Osteocyte (in vitro differentiated cells): ENCODE measurements at places on chromosomes 5 and 9.

DNA sequence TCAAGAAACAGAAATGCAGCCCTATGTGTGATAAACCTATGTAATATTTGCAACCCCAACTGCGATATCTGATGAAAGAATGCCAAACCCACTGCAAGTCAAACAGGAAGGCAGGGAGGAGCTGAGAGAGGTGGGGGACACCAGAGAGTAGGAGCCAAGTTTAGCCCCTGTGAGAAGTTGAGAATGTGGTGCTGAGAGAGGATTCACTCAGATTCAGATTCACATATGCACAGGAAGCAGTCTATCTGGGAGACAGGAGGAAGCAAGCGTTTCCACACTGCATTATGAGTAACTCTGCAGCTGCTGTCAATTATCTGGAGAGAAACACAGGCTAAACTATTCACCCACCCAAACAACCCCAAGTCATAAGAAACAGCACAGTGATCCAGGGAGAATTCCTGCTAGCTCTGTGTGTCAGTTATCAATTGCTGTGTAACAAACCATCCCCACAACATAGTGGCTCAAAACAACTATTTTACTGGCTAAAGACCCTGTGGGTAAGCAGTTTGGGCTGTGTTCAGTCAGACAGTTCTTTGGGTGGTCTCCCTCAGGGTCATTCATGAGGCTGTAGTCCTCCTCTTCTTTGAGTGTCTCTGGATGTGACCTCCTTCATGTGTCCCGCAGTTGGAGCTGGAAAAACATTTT is 161.9 kb upstream of the RAI14 start:
- DNase-seq: no peak

- no peak for DNase-seq
Observed at GRCh38 chr5:176955895-176956294, 50.7 kb downstream of the UIMC1 start.

- no peak for DNase-seq
Observed at GRCh38 chr5:58902765-58903164, 319.9 kb downstream of the RAB3C start.

GRCh38 chr5:112065781-112066180 is 308.8 kb upstream of the NREP start:
- DNase-seq: no peak

- no peak for DNase-seq
Observed at GRCh38 chr9:136020206-136020605, 59.0 kb upstream of the UBAC1 start.

DNA sequence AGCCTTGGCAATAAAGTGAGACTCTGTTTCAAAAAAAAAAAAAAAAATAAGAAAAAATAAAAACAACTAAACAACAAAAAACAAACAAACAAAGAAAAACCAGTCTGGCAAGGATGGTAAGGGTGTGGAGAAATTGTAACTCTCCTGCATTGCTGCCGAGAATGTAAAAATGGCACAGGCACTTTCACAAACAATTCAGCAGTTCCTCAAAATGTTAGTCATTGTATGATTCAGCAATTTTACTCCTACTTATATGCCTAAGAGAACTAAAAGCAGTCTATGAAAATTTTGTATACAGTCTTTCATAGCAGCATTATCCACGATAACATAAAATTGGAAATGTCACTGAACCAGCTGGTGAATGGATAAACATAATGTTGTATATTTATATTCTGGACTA is 280.4 kb downstream of the CDH9 start:
- DNase-seq: no peak

- no peak for DNase-seq
Observed at GRCh38 chr9:105673850-105674387, 11.7 kb downstream of the TAL2 start.

- DNase-seq: no peak
Observed at GRCh38 chr5:14069021-14069420, 74.1 kb upstream of the TRIO start.

GRCh38 chr9:22079873-22080341 is 70.8 kb upstream of the CDKN2B start:
- no peak for DNase-seq

- DNase-seq: peak; percentile 89
Observed at GRCh38 chr5:150497274-150497988, 10.5 kb upstream of the NDST1 start.

DNA sequence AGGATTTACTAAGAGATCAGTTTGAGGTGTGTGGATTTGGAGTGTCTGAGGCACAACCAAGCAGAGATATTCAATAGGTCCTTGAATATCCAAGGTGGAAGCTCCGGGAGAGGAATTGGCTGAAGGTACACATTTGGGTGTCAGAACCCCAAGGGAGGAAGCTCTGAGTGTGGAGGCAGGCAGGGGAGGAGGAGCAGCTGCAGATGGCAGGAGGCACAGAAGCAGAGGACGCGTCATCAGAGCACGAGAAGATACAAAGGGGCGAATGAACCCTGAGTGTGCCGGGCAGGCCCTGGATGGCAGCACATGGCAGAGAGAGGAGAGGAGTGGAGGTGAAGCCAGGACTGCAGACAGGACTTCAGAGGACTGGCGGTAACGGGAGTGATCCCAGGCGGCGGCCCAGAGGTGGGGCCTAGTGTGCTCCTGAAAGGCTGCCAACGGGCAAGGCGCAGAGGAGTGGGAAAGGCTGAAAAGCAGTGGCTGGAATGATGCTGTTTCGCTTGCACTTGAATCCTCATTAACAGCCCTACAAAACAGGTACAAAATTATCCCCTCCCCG is 179.8 kb downstream of the FANCC start:
- no peak for DNase-seq

DNA sequence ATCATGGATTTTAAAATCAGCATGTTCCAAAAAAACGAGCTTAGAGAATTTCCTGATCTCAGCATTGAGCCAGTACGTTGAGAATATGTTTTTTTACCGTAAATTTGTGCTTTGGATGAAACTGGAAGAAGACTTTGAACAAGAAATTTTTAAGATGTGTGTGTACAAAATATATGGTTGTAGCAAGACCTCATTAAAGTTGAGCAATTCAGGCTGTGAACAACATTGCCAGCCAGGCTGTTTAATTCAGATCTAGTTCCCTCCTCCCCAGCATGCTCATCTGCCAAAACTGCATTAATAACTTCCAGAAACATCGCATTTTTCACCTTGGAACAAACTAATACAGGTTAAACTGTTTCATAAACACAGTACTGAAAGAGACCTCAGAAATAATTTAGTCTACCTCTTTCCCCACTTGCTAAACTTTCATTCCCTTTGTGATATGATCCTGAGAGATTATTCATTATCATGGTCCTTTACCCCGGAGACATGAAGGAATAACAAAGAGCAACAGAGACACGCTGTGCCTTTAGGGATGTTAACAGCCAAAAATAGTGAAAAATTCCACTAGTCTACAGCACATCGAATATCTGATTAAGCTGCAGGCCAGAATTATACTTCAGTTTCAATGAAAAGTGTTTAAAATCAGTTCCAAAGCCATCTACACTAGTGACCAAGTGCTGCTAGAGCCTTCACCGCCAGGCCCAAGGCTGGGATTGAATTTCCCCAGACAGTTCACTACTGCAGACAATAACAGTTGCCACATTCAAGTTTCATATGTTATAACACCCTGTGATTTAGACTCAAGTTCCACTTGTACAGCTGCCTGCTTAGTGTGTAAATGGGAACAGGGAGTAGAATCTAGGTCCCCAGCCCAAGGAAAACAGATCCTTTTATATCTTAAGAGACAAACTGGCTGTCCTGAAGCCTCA is 89.6 kb downstream of the EFNA5 start:
- DNase-seq: no peak

- DNase-seq: no peak
Observed at GRCh38 chr5:136814619-136815378, 449.5 kb upstream of the TRPC7 start.

- DNase-seq: no peak
Observed at GRCh38 chr9:95879591-95879990, 4.1 kb downstream of the ERCC6L2 start.

DNA sequence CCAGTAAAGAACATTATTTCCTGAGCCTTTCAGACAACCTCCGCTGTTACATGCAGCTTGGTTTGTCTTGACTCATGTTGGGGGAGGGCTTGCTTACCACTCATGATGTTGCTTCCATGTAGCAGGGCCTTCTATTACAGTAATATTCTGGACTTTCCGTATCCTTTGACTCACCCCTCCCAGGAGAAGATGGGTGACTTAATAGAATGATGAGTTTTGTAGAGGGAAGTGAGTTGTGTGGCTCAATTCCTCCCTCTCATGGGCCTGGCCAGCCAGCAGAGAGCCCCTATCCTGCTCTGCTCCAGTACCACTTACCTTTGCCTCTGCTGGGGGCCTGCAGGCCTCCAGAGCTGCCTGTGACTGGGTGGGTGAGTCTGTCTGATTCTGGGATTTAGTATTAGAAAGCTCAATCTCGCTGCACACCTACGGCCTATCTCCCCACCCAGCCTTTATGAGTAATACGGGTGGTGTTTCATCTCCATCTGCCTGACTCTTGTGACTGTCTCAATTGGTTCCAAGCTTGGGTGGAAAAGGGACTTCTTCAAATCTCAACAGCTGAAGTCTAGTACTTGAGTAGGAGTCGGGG is 52.6 kb upstream of the KLF9 start:
- DNase-seq: no peak

DNA sequence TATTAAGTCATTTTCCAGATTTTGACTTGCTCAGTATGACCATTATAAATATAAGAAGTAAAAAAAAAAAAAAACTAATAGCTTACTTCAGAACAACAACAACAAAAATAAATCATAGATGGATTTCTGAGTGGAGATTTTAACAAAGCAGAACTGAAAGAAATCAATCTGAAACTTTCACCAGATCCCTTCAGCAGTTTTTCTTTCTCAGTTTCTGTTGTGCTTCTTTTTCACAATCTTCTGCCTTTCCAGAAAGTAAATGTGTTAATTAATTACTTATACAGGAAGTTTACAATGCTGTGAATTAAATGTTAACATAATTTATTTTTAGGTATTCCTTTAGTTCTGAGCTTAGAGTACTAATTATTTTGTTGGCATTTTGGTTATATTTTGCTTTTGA is 73.5 kb downstream of the CHSY3 start:
- no peak for DNase-seq

DNA sequence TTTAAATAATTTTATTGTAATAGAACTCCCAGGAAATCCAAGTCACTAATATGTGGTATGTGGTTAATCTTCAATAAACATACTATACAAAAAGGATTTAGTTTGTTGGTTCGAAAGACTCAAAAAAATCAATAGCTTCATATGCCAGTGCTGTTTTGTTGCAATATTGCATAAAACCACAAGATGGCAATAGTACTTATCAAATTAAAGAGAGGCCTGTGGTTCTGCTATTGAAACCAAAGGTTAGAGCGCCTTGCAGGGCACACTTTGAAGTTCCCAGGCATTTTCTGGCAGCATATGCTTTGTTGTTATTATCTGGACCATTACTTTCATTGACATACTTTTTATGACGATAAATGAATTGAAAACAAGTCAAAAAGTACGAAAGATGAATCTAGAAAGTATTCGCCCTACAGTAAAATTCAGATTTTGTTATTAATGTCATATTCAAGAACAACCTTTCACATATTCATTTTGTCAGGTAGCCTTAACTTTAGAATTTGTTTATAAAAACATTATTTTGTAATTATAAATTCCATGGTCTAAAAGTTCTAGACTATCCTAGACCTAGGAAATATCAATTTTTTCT is 316.3 kb downstream of the MCTP1 start:
- no peak for DNase-seq

GRCh38 chr5:54748527-54748926 is 231.0 kb downstream of the SNX18 start:
- no peak for DNase-seq

GRCh38 chr5:154291917-154292316 is 101.4 kb downstream of the GALNT10 start:
- DNase-seq: peak; percentile 42

DNA sequence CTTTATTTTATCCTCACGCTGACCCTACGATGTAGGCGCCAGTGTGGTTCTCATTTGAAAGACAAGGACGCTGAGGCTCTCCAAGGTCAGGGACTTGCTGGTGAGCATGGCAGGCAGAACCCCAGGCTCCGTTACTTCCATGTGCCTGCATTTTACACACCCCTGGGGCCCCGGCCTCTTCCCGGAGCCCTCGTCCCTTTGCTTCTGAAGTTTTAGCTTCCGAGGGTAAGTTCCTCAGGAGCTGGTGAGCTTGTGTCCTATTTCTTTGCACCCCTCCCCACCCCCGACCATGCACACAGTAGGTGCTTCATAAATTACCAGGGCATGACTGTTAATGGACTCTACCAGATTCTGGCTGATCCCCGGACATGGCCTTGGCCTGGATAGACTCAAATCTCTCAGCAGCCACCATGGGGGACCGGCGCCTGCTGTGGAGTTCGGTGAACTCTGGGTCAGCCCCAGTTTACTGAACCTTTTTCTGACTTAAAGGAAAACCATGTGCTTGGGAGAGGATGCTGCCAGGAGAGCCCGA is 59.3 kb upstream of the RNU6ATAC start:
- DNase-seq: no peak

- no peak for DNase-seq
Observed at GRCh38 chr5:36523926-36524325, 82.5 kb upstream of the SLC1A3 start.

- peak; percentile 83 for DNase-seq
Observed at GRCh38 chr5:2261004-2261703, 378.4 kb upstream of the IRX4 start.

DNA sequence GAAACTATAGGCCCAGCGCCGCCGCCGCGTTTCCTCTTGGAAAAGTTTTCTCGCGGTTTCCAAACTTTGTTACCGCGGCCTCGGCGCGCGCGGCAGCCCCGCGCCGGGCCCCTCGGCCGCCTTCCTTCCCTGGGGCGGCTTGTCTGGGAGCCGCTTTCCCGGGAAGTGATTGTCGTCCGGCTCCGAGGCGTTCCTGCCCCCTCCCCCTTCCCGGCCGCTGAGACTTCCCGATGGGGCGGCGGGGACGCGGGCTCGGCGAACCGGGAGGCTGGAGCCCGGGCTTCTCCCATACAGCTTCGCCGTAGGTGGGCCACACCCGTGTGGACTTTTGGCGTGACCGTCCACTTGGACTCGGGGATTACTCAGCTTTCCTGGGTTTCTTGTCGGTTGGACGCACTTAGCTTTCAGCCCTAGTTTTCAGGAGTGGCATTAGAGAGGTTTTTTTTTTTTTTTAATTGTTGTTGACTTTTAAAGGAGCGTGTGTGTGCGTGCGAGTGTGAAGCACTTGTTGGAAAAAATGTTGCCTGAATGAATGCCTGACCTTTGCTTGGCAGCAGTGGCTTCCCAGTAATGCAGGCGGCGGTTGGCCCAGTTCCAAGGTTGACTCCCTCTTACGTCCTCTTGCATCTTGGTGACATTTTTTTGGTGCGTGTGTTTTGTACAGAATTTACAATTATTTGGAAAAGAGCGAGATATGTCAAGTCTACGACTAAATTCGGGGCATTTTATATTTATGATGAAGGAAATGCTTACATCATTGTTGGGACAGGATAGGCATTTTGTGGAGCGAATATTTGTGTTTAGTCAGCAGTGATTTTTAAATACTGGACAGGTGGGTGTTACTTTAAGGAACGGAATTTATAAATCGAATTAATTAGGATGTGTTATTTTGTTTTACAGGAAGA is 821 bp downstream of the CTNNA1 start:
- DNase-seq: peak; percentile 90

DNA sequence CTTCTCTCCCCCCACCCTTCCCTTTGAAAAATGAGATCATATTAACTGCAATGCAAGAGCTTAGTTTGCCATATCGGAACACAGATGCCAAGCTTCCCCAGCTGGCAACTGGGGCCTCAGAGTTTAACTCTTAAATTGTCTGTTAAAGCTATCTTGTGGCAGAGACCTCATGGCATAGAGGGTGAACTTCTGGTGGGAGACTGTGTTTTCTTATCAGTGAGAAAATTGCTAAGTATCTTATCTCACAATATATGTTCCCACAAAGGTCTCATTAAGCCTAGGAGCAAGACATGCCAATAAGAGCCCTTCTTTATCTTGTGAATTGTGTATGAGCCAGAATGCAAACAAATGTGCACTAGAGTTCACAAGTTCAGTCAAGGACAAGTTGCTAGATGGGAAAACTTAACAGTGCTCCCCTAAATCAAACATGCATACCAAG is 12.3 kb downstream of the NFIB start:
- no peak for DNase-seq
